HT1080 (cell line): ENCODE measurements at places on chromosomes 11 and 22. TPM values are rescaled to one million over a fixed set of nuclear protein-coding genes. Genes with fewer than 3 reads are reported as not detected.

Gene KIAA1671
- 9.8 and 12.8 TPM in 2 replicates for total RNA-seq

Gene FLRT1
- total RNA-seq, result not detected in 2 replicates

Gene SEZ6L
- not detected in 2 replicates for total RNA-seq

Gene C11orf42
- not detected in 2 replicates for total RNA-seq

Gene RNF215
- total RNA-seq, result 13.8 and 14.6 TPM in 2 replicates

Gene OR8A1
- total RNA-seq, result not detected in 2 replicates

Gene KCNK4
- not detected in 2 replicates for total RNA-seq

Gene HEPHL1
- total RNA-seq, result 0.06 TPM in 1 of 2 replicates, not detected in the other

Gene TREH
- not detected in 2 replicates for total RNA-seq

GRCh38 chr11:8098361-8098760 is 17.4 kb downstream of the TUB start:
- DNase-seq, result no peak

DNA sequence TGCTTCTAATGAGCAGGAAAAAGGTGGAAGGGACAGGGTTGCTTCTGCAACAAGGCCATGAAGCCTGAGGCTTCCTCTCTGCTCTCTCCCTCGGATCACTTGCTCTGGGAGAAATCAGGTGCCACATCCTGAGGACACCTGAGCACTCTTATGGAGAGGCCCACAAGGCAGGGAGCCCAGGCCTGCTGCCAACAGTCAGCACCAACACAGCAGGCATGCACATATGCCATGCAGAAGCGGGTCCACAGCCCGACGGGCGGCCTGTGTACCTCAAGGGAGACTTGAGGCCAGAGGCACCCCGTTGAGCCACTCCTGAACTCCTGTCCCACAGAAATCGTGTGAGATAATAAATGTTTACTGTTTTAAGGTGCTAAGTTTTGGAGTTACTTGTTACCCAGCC is 9.5 kb downstream of the TTLL12 start:
- no peak for DNase-seq

DNA sequence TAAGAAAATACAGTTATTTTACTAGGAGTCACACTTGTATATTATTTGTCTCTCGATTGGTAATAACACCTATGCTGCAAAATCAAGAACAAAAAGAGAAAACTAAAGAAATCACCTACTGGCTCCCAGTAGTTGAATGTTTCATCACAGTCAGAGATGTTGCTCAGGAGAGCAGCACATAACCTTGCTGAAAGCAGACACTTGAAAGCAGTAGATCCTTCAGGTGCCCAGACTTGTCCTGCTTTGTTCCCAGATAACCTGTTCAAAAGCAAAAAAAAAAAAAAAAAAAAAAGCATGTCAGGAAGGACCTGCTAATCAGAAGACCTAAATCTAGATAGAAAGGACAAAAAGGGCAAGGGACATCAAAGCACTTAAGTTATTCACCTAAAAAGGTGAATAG is 1.3 kb downstream of the ALG9 start:
- no peak for DNase-seq

DNA sequence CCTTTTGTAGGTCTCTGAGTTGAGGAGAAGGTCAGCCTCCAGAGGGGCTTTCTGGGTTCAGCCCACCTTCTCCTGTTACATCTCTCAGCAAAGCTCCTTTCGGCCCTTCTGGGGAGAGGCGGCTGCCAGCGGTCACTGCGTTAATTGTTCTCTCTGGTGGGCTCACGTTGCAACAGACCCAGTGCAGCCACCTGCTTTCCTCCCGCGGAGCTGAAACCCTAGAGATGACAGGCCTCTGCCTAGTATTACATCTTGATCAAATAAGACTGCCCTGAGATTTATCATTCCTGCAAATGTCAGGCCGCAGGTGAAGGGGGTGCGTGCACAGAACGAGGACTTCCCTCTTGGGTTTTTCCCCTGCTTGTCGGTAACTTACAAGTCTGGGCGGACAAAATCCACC is 43.2 kb upstream of the CREB3L1 start:
- no peak for DNase-seq

- DNase-seq, result peak; percentile 13
These were observed 44.8 kb downstream of the MMP20 start for GRCh38 chr11:102580185-102580951.

DNA sequence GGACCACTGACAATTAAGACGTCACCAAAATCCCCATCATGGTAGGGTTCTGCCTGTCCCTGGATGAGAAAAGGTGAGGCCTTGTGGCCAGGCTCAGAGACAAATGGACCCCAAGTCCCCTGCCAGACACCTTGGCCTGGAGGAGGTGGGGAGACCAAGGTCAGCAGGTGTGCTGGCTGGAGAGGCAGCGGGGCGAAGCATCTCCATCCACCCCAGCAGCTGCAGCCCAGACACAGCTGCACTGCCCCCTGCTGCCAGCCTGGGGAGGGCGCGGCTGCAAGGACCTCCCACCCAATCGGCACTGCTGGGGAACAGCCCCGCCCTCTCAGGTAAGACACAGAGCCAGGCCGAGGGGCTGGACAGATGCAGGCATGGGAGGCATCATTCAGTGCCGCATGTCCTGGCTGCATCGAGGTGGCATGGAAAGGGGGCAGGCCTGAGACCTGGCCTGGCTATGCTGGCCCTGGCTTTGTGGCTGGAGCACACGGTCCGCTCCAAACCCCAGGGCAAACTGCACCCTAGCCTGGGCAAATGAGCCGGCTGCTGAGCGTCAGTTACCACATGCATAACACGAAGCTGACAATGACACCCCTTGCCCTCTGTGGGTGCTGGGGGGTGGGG is 12.2 kb upstream of the MFNG start:
- DNase-seq, result no peak

GRCh38 chr11:48182860-48183526 is 33.6 kb upstream of the OR4B1 start:
- DNase-seq, result no peak

DNA sequence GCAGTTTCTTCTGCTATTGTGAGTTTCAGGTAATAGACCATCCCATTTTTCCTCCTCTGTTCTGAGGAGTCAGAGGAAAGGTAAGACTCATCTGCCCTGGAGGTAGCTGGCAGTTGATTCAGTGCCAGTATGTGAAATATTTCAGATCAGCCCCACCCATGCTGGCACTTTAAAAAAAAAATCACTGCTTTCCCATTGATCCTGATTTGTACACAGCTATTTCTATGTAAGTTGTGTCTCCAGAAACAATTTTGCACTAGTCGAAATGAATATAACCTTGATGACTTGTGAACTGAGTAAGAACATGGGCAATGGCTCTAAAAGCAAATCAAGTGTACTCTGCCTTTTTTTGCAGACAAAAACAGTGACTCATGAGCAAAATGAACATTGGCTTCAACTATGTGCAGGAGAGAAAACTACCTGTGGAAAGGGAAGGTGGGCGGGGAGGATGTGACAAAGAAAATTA is 82.0 kb upstream of the OR5AK2 start:
- no peak for DNase-seq

DNA sequence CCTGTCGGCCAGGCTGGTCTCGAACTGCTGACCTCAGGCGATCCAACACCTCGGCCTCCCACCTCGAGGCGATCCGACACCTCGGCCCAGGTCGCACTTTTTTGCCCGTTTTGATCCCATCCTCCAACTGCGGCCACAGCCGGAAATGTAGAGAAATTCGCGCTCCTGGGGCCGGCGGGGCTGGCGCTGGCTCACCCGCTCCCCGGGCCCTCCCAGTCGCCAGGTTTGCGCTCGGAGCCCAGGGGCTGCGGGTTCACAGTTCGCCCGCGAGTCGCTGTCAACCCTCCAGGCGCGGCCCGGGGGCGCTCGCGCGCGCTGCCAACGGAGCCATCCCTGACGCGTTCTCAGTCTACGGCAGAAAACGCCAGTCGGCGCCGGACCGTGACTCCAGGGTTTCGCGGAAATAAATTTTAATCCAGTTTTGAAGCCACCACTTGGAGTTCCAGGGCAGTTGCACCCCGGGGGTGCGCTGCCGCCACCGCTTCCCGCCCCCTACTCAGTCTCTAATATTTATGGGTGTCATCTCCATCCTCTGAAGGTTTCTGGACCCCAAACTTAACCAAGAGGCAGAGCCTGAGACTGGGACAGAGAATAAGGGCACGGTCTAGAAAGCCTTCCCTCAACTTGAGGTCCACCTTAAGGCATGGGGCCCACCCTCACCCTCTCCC is 1.5 kb upstream of the KLHDC7B start:
- no peak for DNase-seq

GRCh38 chr11:110113973-110114372 is 20.8 kb downstream of the ZC3H12C start:
- DNase-seq, result no peak

GRCh38 chr11:125071435-125071834 is 8.3 kb downstream of the SLC37A2 start:
- peak; percentile 21 for DNase-seq

GRCh38 chr11:27296497-27296896 is 66.5 kb downstream of the CCDC34 start:
- DNase-seq, result peak; percentile 39

DNA sequence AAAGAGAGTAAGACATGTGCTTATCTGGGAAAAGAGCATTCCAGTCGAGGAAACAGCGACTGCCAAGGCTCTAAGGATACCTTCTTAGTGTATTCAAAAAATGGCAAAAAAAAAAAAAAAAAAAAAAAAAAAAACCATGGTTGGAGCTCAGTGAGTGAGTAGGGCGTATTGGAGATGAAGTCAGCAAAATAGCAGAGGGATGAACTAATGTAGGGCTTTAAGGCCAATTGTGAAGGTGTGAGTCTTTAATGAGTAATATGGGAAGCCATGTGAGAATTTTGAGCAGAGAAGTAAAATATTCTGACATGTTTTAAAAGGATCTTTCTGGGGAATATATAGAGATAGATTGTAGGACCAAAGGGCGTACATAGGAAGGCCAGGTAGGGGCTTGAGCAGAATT is 498.6 kb upstream of the ISX start:
- DNase-seq, result peak; percentile 72

DNA sequence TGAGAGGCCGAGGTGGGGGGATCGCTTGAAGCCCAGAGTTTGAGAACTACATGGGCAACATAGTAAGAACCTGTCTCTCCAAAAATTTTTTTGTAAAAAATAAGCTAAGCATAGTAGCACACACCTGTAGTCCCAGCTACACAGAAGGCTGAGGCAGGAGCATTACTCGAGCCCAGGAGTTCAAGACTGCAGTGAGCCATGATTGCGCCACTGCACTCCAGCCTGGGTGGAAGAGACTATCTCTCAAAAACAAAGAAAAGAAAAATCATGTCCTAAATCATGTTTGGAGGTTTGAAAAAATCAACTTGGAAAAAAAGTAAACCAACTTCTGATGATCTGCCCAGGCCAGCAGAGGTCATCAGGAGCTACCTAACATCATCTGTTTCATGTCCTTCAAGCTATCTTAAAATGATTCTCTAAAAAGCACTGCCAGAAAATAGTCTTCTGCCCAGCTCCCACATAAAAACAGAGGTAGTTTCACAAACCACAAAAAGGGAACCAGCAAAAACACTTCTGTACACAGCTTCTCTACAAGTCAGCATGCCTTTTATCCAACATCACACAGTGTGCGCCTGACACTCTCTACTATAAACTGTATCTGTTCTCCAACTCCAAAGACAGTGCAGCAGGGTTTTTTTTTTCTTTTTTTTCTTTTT is 165.0 kb downstream of the SOX6 start:
- no peak for DNase-seq

GRCh38 chr11:95562196-95562921 is 227.2 kb downstream of the FAM76B start:
- DNase-seq, result no peak

- no peak for DNase-seq
These were observed 46.1 kb downstream of the RPUSD4 start for GRCh38 chr11:126165311-126165720.

- no peak for DNase-seq
These were observed 3.0 kb upstream of the RANBP1 start for GRCh38 chr22:20112623-20113511.

- DNase-seq, result peak; percentile 92
These were observed 687.2 kb downstream of the OPCML start for GRCh38 chr11:132844956-132845696.

GRCh38 chr11:61155741-61156140 is 5.5 kb downstream of the VPS37C start:
- DNase-seq, result no peak

- DNase-seq, result no peak
These were observed 17.1 kb upstream of the TPH1 start for GRCh38 chr11:18063125-18063524.

- no peak for DNase-seq
These were observed 9.5 kb downstream of the TNNT3 start for GRCh38 chr11:1928891-1929541.

DNA sequence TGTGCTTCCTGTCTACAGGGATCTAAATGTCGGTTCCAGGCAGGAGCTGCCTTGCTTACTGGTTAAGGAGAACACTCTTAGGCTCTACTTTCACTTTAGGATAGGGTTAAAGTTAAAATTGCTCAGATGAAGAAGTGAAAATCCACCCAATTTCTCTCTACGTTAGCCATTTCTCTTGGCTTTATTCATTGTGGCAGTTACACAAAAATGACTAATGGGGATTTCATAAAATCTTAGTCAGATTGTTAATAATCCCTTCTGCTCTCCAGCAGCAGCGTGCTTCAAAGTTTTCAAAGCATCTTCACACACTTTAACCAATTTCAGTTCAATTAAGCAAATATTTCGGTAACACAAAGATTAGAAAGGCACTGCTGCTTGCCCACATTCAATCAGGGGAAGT is 58.4 kb upstream of the RCN1 start:
- DNase-seq, result no peak

- no peak for DNase-seq
These were observed 9.1 kb downstream of the CDC42EP2 start for GRCh38 chr11:65323813-65324212.

DNA sequence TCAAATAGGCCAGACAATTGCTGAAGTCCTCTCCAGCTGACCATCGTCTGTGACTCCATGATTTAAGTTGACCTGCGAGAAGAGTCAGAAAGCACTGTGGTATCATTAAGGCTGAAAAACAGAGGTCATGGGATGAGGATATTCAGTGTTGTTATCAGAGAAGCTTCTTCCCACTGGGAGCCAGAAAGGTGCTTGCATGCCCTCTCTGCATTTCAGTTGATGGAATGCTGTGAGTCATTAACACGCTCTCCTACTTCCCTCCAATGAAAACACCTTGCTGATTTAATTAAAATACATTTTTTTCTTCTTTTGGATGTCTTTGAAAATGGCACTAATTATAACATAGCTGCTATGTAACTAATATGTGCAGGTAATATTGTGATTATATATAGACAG is 667.0 kb downstream of the NTM start:
- DNase-seq, result no peak

DNA sequence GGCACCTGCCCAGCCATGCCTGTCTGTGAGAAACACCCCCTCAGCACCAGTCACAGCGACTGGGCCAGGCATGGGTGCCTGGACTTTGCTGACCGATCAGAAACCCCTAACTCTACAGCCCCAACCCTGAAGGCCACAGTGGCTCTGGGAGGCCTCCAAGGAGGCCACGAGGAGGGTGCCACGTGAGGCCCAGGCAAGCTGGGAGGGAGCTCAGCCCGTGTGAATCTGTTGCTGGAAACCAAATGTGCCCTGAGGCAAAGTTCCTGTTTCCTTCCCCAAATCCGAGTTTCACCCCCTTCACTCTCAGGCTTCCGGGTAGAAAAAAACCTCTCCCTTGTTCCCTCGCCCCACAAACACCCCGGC is 1.3 kb downstream of the UNC93B1 start:
- no peak for DNase-seq

GRCh38 chr11:67999201-67999629 is 4.7 kb downstream of the UNC93B1 start:
- DNase-seq, result no peak

- DNase-seq, result peak; percentile 6
These were observed 192.7 kb downstream of the OPCML start for GRCh38 chr11:133339495-133340140.
